ENCODE measurements at places on chromosomes 2 and 18. TPM values are rescaled to one million over a fixed set of nuclear protein-coding genes. Genes with fewer than 3 reads are reported as not detected.
A peak's percentile ranks its signal among the peaks of the same experiment; 100 is the strongest.

GRCh38 chr2:726169-726568, 49.0 kb upstream of the TMEM18 start:
- peak; percentile 20 for DNase-seq

GRCh38 chr2:187854801-187855200, 300.6 kb upstream of the TFPI start:
- no peak for DNase-seq

GRCh38 chr2:85490861-85491755, 47.9 kb upstream of the MAT2A start:
- DNase-seq, result no peak

GRCh38 chr2:110674620-110675555, 3.0 kb downstream of the BUB1 start:
- DNase-seq, result peak; percentile 58

GRCh38 chr2:124978597-124978996, 953.5 kb downstream of the CNTNAP5 start:
- DNase-seq, result no peak

- no peak for DNase-seq
Observed at GRCh38 chr18:78603102-78603983, 376.3 kb upstream of the SALL3 start.

- no peak for DNase-seq
Observed at GRCh38 chr2:104431701-104432121, 422.2 kb upstream of the POU3F3 start.

DNA sequence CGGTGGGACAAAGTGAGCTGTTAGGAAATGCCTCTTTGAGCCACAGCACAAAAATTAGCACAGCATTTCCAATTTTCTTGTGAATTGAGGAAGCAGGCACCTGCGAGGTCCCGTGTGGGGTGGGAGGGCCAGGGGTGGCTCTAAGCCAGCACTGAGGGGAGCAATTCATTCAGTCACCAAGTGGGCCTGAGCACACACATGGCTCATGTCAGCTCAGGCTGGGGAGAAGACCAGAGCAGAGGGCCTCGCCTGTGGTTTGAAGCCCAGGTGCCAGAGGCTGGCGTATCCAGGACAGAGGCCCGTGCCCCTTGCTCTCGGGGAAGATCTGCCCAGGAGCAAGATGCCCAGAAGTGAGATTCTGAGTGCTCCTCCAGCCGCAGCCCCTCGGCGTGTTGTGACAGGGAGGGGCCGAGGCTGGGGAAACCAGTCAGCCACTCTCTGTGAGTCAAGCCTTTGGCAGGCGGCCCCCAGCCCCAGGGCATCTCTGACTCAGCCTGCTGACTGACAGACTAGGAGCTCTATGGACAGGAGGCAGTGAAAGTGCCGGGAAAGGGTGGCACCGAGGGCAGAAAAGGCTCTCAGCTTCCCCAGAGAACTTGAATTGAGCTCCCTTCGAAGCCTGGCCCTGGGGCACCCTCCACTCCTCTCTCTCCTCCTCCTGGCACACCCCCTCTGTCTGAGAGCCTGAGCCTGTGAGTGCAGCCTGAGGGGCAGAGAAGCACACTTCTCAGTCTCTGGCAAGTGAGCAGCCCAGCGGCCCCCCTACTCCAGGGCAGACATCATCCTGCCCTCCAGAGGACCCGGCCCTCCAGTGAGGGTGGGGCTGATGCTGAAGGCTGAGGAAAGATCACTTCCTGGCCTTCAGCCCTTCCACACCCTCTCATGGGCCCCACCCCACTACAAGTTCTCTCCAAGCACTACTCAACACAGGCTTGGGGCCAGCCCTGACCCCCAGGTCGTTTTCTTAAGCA, 32.3 kb downstream of the CYP26B1 start:
- DNase-seq, result no peak

- no peak for DNase-seq
Observed at GRCh38 chr2:194709840-194710239, 947.2 kb upstream of the SLC39A10 start.

DNA sequence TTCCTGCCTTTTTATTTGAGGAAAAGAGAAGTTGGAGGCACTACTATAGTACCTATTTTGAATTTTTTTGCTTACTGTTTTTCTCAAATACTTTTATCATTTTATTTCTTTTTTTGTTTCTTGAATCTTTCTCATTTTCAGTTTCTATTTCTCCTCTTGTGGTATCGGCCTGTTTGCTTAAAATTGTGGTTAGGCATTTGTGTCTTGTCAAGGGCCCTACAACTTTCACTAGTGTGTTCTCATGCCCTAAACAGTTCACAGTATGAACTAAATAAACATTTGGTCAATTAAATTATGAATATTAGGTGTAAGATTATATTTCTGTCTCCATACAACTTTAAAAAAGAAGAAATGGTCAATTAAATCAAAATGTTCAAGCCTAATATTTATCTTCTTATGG, 613.5 kb downstream of the MBD2 start:
- DNase-seq, result no peak

- no peak for DNase-seq
Observed at GRCh38 chr2:235634435-235635158, 140.8 kb downstream of the AGAP1 start.

- DNase-seq, result no peak
Observed at GRCh38 chr2:88027697-88028389, 11.5 kb upstream of the RNU2-63P start.

DNA sequence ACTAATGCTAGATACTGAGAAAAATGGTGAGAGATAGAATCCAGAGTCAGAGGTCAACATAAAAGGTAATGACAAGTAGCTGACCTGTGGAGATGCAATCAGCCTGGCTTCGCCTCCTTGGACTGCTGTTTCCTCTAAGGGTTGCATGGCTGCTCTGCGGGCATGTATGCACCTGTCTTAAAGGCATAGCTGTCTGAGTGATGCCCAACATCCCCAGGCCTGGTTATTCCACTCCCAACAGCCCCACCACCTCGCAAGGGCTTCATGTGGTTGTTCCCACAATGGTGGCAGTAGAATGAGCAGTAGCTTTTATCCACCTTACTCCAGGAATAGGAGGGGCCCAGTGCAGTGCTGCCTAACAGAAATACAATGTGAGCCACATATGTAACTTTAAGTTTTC, 69.7 kb upstream of the ALK start:
- DNase-seq, result no peak

GRCh38 chr2:157336137-157337010, 10.8 kb upstream of the ERMN start:
- peak; percentile 69 for DNase-seq

- no peak for DNase-seq
Observed at GRCh38 chr2:213216461-213216860, 65.0 kb upstream of the IKZF2 start.

GRCh38 chr2:45293182-45293581, 283.9 kb upstream of the SIX2 start:
- DNase-seq, result no peak

DNA sequence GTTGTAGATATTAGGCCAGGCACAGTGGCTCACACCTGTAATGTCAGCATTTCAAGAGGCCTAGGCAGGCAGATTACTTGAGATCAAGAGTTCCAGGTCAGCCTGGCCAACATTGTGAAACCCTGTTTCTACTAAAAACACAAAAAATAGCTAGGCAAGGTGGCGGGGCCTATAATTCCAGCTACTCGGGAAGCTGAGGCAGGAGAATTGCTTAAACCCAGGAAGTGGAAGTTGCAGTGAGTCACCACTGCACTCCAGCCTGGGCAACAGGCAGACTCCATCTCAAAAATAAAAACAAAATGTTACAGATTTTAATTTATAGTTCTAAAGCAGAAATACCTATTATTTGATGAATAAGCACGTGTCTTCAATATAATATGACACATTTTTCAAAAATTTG, 65.6 kb upstream of the UBXN4 start:
- DNase-seq, result no peak

DNA sequence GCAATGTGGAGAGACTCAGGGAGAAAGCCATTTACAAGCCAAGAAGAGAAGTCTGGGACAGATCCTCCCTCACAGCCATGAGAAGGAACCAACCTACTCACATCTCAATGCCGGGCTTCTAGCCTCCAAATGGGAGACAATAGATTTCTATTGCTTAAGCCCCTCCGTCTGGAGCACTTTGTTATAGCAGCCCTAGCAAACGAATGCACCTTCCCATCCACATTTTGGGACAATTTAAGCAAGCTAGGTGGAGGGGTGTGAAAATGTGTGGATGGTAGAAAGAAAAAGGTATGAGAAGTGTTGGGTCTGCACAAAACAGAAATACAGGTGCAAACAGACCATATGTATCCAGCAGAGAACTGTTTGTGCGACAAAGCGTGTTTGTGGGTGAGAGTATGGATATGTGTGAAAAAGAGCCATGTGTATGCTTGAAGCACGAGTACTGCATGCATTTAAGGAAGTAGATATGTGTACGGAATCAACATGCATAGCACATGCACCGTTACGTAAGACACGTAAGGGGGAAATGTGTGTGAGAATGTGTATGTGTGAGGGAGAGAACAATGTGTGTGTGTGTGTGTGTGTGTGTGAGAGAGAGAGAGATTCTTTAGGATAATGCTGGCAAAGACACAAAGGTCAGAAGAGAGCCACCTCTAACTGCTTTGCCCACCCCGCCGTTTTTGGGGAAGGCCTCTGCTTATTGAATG, 13.1 kb upstream of the E2F6 start:
- no peak for DNase-seq

- no peak for DNase-seq
Observed at GRCh38 chr2:1824202-1824905, 80.0 kb upstream of the PXDN start.

DNA sequence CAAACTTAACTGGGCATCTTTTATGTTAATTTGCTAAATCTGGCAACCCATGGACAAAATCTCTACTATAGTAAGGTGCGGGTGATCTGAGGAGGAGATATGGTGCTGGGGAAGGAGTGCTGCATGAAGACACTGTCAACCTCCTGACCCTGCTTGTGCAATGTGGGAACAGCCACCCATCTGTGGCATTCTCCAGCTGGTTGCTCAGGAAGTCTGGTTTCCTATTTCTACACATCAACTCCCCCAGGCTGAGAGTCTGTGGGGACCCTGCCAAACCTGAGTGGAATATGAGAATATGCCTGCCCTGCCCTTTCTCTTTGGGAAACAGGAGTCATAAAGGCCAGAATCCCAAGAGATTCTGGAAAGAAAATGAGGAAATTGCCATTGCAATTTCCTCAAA, 60.1 kb upstream of the PAX3 start:
- no peak for DNase-seq

- peak; percentile 22 for DNase-seq
Observed at GRCh38 chr2:7057865-7058400, 140.7 kb downstream of the RNF144A start.

GRCh38 chr18:40032076-40032475, 1923.0 kb upstream of the PIK3C3 start:
- no peak for DNase-seq

DNA sequence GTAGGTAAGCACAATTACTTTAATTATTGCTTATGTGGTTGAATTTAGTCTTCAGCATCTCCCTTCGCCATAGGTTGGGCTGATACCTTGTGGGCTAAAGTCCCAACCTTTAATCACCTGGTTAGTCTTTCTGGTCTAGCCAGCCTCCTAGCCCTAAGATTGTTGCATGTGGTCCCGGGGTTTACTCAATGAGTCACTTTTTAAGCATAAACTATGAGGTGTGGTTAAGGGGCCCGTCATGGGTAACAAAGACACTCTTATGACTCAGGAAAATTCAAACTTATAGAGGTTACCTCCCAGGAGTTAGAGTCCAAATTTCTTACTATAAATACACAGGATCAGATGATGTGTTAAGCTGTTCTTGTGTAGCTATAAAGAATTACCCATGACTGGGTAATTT, 841.6 kb downstream of the TRIB2 start:
- DNase-seq, result no peak

GRCh38 chr2:45288532-45289417, 279.5 kb upstream of the SIX2 start:
- no peak for DNase-seq

DNA sequence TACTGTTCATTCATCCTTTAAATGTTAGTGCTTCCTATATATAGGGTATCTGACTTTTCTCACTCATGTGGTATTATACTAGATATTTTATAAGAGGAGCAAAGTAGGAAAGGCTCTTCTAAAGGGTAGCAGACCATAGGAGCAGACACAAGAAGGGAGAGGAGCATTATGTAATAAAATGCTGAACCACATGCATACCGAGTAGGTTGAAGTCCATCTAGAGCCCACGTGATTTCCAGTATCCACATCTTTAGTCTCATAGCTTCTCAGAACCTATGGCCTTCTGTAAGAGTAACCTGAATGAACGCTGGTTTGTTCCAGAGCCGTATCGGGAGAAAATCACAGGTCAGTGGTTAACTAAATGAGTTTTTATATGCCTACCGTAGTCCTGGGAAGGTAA, 85.9 kb downstream of the MAP3K20 start:
- DNase-seq, result no peak

The ZNF532 gene
- total RNA-seq, result 1.3 TPM

The MC4R gene
- total RNA-seq, result not detected

The CYRIA gene
- total RNA-seq, result 0.72 TPM

The FBXO36 gene
- total RNA-seq, result 1.6 TPM

The OTOS gene
- total RNA-seq, result not detected

The SRD5A2 gene
- total RNA-seq, result not detected

The IL1RL2 gene
- total RNA-seq, result not detected

The FAM110C gene
- total RNA-seq, result 0.79 TPM

The SLC40A1 gene
- total RNA-seq, result 1.5 TPM

The GAREM2 gene
- total RNA-seq, result 2.7 TPM

The TMEM150A gene
- 1.0 TPM for total RNA-seq

The ABHD1 gene
- total RNA-seq, result 0.36 TPM

The LYPD1 gene
- total RNA-seq, result not detected

The PARD3B gene
- total RNA-seq, result 0.11 TPM

The ECEL1 gene
- 0.72 TPM for total RNA-seq

The SERPINB8 gene
- total RNA-seq, result 6.3 TPM

The GPR55 gene
- total RNA-seq, result 5.0 TPM
